ENCODE measurements at places on chromosomes 4 and X.

DNA sequence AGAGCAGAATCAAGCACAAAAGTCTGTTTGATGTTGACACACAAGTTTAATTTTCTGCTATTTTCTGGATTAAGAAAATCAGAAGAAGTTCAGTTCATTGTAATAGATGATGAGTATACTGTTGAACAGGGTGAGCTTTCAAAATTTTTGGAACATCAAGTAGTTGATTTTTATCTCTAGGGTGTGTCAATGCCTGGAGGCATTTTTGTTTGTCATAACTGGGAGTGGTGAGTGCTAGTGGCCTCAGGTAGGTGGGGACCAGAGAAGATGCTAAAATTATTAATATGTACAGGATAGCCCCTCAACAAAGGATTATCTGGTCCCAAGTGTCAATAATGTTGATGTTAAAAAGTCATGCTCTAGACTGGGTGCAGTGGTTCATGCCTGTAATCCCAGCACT is 279.7 kb upstream of the GNPDA2 start:
- DNase-seq, result no peak

GRCh38 chr4:95838192-95838591 is 1.7 kb upstream of the PDHA2 start:
- no peak for DNase-seq

DNA sequence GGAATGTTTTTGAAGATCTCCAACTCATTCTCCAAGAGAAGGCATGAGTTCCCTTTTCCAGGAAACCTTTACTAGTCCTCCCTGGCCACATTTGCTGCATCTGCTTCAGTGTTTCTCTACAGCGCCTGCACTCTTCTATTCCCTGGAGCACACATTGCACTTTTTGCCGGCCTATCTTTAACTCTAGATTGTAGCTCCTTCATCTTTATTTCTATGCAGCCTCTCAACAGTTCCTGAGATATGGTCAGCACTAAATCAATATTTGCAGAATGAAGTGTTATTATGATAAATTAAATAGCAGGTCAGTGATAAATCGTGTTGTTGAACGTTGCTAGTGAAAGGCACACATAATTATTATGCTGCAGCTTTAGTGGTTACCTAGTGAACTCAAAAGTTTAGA is 88.3 kb downstream of the VCX3A start:
- DNase-seq, result no peak

- DNase-seq, result no peak
Observed at GRCh38 chrX:15465347-15465746, 27.8 kb downstream of the PIR start.

- DNase-seq, result no peak
Observed at GRCh38 chrX:7711167-7711566, 131.8 kb upstream of the VCX start.

DNA sequence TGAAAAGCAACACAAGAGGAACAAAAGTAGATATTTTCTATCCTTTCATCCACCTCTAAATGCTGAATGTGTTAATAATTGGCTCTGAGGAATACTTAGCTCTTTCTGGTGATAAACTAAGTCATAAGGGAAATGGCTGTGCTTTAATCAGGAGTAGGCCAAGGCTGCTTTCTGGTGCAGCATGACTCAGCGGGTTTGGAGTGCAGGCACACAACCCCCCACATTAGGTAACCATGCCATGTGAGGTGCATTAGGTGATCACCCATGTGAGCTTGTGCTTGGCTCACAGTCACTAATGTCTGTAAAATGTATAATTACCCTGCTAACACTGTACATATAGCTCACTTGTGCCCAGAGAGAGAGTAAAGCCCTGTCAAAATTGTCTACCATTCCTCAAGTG is 57.2 kb downstream of the USP38 start:
- DNase-seq, result no peak

All from GDM1 (cell line).